Glutamatergic neuron (in vitro differentiated cells): ENCODE measurements at places on chromosomes 5 and 9. TPM values are rescaled to one million over a fixed set of nuclear protein-coding genes. Genes with fewer than 3 reads are reported as not detected.
A peak's percentile ranks its signal among the peaks of the same experiment; 100 is the strongest.

DNA sequence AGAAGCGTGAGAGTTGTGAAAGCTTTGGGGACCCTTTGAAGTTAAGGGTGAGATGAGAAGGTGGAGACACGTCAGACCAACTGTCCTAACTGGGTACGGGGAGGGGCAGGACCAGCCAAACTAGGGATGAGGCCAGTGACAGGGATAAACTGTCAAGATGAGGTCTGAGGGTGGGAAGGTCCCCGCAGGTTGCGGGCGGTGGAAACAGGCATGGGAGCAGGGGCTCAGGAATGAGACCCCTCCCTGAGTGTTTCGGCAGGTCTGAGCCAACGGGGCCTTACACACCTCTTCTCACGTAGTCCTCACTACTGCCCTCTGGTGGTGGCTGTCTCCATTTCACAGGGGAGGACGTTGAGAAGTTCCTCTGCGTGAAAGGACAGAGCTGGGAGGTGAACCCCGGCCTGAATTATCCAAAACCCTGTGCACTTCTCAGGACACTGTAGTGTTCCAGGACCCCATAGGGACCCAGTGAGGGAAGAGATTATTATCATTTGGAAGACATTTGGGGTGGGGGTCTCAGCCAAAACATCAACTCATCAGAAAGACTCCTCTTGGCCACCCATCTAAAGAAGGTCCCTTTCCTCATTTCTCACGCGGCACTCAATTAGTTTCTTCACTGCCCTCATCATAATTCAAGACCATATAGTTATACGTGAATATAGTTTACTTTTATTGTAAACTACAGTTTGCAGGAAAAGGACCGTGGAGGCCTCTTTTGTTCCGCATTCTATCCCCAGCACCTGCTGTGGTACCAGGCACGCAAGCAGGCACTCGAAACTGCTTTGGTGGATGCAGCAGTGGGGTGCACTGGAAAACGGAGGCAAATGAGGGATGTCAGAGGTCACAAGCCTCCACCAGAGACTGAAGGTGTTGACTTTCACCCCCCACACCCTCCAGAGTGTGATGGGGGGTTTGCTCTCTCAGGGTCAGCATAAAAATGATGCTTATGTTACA is 21.7 kb upstream of the NANS start:
- no peak overlapping the region for H3K4me3 ChIP-seq
- H3K27me3 ChIP-seq: peaks cover 5% of the 10 kb centered on the region
- H3K4me1 ChIP-seq: no peaks in the 10 kb centered on the region
- DNase-seq: peak; percentile 90
- no peak overlapping the region for H3K27ac ChIP-seq

- peaks cover 19% of the 10 kb centered on the region for H3K4me1 ChIP-seq
- H3K27me3 ChIP-seq: peaks cover 26% of the 10 kb centered on the region
- peak within 1 kb of the TSS; percentile 13 for H3K27ac ChIP-seq
- no peaks in the 10 kb centered on the region for H3K36me3 ChIP-seq
- DNase-seq: peak; percentile 80
Observed at GRCh38 chr5:176629853-176630680, at the start of the genes EIF4E1B and SNCB. Gene EIF4E1B, plus strand, starts transcription at chr5:176630675. Its CDS starts 12,113 bp downstream, at chr5:176642788. Gene SNCB, minus strand, starts transcription at chr5:176630534. Its CDS starts 880 bp downstream, at chr5:176629654.

Gene PDE8B
- total RNA-seq: 1.1 TPM

Gene PPP2R2B
- total RNA-seq: 11.4 TPM

Gene FOXD1
- total RNA-seq: 2.8 TPM
